CD8-positive, alpha-beta T cell (primary cell): ENCODE measurements at places on chromosomes 5 and 9. TPM values are rescaled to one million over a fixed set of nuclear protein-coding genes. Genes with fewer than 3 reads are reported as not detected.

Gene LRRC19
- not detected for total RNA-seq

- DNase-seq = no peak
Measured at GRCh38 chr9:2854617-2855016, 10.7 kb upstream of the PUM3 start.

GRCh38 chr5:32583582-32584232 lies 1.6 kb upstream of the SUB1 start:
- no peak for DNase-seq

- no peak for DNase-seq
Measured at GRCh38 chr5:67842806-67843205, 372.8 kb upstream of the PIK3R1 start.

GRCh38 chr9:130992682-130993032 lies 16.3 kb upstream of the LAMC3 start:
- no peak for DNase-seq

Gene NIPBL
- 119 TPM for total RNA-seq

Gene TMEFF1
- total RNA-seq = not detected

DNA sequence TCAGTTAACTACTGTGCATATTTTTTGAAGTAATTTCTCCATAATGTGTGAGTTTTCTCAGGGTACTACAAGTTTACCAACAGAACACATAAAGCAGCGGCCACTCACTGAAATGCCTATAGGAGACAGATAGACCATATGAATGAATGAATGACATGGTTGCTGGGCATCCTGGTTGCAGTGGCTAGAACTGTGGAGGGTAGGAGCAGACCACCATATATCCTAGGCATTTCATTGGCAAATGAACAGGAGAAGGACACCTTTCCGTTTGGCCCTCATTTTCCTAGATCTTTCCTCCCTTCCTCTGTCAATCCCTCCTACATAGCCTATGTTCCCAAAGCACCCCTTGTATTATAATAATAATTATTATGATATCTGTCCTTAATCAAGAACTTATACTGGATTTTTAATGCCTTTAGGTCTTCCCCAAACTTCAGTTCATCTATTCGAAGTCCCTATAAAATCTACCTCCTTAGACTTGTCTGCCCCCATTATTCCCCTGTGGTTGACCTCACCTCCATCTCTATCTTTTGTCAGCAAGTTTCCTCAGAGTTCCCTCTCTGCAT lies 472.2 kb downstream of the RAB3C start:
- DNase-seq = no peak

Gene PCDHGA5
- total RNA-seq = not detected

DNA sequence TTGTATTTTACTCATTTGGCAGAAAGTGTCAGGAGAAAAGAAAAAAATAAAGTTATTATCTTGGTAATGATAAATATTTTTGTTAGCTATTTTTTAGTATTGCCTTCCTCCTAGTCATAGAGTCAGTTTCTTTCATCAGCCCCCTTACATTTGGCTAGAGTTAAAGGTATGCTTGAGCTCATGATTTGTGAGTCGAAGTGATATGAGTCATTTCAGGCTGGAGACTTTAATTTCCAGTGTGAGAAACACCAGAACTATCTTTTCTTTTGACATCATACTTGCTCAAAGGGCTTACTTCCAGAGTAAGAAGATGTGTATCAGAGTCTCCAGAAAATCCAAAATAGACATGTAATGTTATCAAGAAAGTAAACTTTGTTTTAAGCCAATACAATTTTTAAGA lies 746.7 kb upstream of the TYRP1 start:
- DNase-seq = no peak

DNA sequence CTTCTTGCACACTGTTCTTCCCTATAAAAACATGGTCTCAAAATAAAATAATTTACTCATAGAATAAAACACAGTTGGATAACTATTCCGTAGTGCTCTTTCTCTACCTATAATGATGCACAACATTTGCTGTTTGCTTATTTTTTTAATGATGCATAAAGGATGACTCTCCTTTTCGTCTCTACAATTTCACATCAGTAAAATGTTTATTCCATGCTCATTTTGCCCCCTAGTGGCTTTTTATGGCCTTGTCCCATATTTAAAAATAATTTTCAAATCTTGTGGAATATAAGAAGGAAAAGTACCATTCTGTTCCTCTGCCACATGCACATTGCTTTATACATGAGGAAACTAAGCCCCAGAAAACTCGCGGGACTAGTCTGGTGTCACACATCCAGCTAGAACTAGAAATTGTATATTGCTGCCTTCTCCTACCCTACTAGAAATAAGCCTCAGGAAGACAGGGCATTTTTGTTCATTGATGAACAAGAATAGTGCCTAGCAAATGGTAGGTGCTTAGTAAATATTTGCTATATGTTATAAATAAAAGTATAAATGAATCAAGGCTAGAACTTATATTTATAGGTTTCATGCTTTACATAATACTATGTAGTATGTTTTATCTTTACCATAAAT lies 12.7 kb downstream of the KCTD16 start:
- DNase-seq = peak; percentile 63

DNA sequence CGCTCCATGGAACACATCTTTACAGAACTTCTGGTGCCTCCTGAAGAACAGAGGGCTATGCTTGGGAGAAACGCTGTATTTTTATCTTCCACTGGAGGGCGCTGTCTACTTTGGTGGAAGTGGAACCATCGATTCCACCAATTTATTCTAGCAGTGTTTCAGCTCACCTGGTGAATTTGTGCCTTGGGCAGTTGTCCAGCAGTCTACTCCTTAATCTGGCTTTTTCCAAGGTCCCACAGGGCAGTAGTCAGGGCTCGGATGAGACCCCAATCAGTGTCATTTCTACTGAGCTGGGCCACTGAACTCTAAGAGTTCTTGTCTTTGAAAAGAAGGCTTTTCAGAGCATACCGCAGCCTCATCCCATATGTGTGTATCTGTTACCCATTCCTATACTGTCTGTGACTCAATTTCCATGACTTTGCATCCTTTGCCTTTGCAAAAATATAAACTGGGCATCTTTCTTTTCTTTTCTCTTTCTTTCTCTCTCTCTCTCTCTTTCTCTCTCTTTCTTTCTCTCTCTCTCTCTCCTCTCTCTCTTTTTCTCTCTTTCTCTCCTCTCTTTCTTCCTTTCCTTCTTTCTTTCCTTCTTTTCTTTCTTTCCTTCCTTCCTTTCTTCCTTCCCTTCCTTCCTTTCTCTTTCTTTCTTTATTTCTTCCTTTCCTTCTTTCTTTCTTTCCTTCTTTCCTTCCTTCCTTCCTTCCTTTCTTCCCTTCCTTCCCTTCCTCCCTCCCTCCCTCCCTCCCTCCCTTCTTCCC lies 138.4 kb upstream of the ZNF618 start:
- DNase-seq = no peak

Gene SCGB3A2
- total RNA-seq = not detected

Gene CAST
- total RNA-seq = 169 TPM

Gene CFAP90
- total RNA-seq = not detected

Gene HMMR
- total RNA-seq = 0.76 TPM
